NCI-H526 (cell line): ENCODE measurements at places on chromosomes 3 and 15.
A peak's percentile ranks its signal among the peaks of the same experiment; 100 is the strongest.

DNA sequence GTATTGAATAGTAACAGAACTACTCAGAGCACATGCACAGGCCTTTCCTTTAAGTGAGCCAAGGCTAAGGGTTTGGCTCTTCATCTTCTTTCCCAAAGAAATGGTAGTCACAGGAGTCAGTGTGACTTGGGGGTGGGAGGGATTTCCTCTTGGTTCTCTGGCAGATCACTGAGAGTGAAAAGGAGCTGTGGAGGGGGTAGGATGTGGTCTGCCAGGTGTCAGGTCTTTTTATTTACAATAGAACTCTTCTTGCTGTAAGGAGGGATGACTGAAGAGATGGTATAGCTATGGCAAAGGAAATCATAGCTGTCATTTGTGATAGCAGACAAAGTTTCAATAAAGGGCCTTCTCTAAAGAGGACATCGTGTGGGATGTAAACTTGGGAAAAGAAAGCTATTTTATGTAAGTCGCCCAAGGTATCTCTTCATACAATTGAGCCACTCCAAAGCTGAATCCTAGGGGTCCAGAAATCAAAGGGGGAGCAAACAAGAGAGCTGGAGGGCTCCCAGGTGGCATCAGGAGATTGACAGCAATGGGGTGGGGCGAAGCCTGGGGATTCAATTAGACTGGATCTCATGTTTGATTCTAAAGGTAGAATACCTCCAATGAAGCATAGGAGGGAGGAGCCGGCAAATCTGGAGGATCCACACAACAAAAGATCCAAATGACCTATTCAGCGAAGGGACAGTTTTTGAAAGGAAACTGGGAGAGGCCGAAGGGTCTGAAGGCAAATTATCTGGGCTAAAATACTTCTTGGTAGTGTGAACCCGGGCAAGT is 20.0 kb upstream of the CHD2 start:
- no peak for DNase-seq

- no peak for DNase-seq
Measured at GRCh38 chr3:106249159-106249558, 380.3 kb upstream of the CBLB start.

DNA sequence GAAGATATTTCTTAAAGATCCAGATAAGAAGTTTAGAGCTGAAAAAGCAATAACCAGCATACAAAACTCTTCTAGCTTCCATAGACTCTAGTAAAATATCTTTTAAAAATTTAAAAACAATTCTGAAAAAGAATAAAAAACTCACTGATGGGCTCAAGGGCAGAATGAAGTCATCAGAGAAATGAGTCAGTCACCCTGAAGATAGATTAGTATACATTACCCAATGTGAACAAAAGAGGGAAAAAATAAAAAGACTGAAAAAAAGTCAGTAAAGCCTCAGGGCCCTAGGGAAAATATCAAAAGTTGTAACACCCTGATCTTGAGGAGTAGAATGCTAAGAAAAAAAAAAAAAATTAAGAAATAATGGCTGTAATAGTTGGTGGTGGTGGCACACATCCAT is 11.4 kb downstream of the DET1 start:
- DNase-seq = no peak

GRCh38 chr3:175484666-175485065 is 625.5 kb downstream of the NAALADL2 start:
- DNase-seq = no peak

GRCh38 chr15:39230205-39230907 is 350.5 kb upstream of the THBS1 start:
- no peak for DNase-seq

DNA sequence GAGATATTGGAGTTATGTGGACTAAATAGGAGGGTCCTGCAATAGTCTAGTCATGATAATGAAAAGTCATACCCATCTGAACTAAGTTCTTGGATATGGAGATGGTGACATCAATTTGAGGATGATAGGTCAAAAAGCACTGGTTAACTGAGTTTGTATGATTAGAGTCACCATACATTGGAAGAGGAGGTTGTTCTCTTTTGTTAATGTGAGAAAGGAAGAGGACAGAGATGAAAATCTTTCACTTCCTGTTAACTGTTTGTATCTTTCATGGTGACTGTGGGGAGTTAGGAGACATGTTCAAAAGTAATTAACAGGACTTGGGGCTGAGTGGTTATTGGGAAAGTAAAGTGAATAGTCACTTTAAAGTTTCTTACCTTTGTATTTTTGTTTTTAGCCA is 11.1 kb downstream of the TMEM62 start:
- DNase-seq = no peak

DNA sequence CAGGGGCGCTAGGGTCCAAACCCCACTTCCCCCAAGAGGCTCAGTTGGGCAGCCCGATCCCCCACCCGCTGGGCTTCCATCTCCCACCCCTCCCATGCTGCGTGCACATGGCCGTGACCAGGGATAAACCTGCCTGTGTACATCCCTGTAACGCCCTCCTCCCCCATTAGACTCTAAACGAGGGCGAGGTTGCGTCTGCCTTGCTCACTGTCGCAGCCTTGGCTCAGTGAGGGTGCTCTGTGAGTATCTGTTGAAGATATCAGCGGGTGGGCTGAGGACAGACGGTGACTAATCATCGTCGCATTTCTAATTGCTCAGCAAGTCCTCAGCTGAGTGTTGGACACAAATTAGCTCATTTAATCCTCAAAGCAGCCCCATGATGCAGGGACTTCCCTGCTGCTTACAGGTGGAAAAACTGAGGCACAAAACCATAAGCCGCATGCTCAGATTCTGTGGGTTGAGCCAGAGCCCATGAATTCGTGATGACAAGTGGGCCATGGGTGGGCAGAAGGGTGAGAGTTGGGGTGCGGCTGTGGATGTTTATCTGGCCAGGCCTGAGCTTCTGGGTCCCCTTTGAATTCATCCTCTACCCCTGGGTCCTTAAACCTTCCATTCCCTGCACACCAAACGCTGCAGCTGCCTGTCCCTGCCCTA is 26.0 kb downstream of the FBLN2 start:
- no peak for DNase-seq

DNA sequence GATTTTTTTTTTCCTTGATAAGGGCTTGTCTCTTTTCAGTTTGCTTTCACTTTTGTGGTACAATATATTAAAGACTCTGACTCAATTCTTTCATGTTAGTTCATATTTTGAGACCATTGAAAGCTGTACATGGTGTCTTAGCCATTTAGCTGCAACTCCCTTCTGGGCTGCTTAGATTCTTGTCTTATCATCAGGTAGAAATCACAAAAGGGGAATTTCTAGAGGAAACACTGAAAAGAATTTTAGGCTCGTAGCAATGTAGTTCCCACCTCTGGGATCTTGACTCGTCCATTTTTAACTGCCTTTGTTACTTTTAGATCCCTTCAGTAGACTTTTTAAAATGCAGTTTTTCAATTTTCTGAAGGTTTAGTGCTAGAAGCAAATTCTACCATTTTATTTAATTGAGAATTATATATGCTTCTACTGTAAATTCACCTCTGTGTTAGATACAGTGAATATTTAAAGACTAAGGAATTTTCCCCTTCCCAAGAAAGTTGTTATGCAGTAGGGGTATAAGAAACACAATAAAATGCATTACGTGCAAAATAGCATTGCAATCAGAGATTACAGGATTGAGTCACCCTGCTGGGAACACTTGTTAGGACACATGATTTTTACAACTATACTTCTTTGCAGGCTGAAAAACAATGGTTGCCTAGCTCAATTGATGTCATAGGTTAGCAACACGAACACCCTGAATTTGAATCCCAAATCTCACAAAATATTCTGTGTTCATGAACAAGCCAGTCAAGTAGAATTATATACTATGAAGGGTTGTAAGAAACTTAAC is 772.7 kb downstream of the PDCD6IP start:
- no peak for DNase-seq

GRCh38 chr3:157129803-157130466 is 30.0 kb downstream of the CCNL1 start:
- DNase-seq = peak; percentile 91

- DNase-seq = no peak
Measured at GRCh38 chr3:76643623-76644304, 396.1 kb upstream of the ROBO2 start.

GRCh38 chr15:22262613-22263020 is 182.3 kb downstream of the OR4M2 start:
- no peak for DNase-seq

DNA sequence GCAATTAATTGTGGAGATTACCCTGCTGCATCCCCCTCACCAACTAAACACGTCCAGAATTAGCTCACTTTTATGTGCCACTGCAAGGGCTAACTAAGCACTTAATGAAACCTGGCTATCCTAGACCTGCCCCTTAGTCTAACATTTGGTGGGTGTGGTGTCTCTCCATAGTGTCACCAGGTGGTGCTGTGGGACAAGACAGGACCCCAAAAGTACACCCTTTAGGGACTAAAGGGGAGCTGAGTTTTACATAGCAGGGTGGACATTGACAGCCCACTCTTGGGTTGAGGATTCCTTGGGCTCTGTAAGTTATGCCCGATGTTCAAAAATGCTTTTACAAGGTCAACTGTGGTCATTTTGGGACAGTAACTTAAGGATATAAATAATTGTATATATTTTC is 5.7 kb downstream of the DUT start:
- no peak for DNase-seq

- DNase-seq = no peak
Measured at GRCh38 chr3:162385387-162385786, 888.8 kb downstream of the OTOL1 start.

DNA sequence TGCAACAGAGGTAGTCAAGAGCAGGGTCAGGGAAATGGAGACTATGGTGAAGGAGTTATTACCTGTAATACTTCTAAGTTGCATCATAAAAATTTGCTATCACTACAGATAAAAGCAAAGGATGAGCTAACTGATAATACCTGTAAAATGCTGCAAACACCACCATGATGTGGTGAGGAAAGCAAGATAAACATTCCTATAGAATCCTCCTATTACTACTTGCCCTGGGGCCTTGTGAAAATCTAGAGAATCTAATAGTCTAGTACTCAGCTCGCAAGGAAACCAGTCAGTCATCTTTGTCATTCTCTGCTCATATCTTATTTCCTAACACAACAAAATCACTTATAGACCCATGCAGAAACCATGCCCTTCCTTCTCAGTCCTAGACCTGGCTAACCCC is 899.8 kb downstream of the FHIT start:
- DNase-seq = no peak

- DNase-seq = peak; percentile 79
Measured at GRCh38 chr3:126146034-126146433, 34.4 kb downstream of the ALDH1L1 start.

GRCh38 chr3:61371123-61371522 is 119.9 kb upstream of the FHIT start:
- peak; percentile 31 for DNase-seq
